ENCODE measurements at places on chromosomes 13 and 19.

DNA sequence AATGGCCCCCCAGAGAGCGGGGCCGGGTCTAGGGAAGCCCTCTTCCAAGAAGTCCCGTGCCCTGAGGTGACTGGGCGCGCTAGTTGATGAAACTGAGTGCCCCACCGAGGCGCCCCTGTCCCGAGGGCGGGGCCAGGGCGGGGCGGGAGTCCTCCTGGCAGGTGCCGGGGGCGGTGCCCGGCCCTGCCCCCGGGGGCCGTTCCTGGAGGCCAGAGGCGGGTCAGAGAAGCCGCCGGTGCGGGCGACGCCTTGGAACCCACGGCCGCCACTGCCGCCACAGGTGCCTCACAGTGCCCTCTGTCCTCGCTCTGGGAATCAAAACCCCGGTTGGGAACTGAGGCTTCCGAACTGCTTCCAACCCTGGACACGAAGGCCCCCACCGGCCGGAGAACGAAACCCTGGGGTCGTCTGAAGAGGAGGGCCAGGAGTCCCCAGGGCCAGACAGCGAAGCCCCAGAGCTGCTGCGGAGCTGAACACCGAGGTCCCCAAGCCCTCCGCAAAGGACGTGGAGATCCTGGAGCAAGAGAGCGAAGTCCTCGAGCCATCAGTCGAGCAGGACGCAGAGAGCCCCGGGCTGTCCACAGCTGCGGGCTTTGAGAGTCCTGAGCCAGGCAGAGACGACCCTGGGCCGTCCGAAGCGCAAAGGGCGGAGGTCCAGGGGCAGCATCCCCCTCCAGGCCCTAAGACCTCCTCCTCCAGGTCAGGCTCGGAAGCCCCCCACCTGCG is at the start of gene MISP3:
TSS of gene MISP3 (plus strand) at position 252 of the 726 bp plus-strand sequence. CDS start 524 bp downstream, outside the sequence.
- DNase-seq = no peak

DNA sequence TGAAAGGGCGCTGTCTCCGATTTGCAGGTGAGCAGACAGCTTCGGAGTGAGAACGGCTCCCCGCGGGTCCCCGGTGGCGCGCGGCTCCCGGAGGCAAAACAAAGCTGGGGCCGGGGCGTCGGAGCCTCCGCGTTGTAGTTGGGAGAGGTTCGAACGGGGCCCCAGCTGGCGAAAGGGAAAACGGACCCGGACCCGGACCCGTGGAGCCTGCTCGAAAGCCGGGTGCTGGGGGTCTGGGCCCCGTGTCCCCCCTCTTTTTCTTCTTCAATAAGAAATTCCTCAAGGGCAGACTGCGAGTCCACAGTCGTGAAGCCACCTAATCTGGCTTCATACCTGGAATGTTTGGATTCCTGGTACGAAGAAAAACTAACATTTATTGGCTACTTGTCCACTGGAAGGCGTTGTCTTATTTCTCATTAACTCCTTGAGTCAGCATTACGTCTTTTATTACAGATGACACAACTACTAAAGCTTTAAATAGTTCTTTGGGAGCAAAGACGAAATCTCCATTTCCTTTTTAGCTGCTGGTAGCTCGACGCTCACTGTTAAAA is 632 bp upstream of the MTIF3 start:
- DNase-seq = no peak

GRCh38 chr13:35693134-35693784 is 216.8 kb upstream of the MAB21L1 start:
- no peak for DNase-seq

DNA sequence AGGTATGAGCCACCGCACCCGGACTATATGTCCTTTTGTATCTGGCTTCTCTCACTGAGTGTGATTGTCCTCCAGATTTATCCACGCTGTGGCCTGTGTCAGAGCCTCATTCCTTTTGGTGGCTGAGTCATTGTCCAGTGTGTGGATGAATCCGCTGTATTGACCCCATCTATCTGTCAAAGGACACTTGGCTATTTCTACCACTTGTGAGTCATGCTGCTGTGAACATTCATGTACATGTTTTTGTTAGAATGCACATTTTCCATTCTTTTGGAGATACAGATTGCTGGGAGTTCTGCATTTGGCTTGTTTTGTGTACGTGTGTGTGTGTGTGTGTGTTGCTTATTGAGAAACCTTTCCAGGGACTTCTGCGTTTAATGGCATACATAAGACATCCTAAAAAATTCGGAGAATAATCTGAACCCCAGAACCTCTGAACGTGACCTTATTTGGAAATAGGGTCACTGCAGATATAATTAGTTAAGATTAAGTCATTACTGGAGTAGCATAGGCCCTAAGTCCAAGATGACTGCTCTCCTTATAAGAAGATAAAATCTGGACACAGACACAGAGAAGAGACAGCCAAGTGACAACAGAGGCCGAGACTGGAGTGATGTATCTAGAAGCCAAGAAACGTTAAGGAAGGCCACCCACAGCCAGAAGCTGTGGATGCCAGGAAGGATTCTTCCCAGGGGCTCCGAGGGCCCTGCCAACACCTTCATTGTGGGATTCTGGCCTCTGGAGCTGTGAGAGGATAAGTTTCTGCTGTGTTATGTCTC is 4.9 kb upstream of the GIPC3 start:
- no peak for DNase-seq
